ENCODE measurements at places on chromosomes 6 and 20.

- no peak for DNase-seq
Measured at GRCh38 chr20:8735674-8736073, 333.2 kb upstream of the PLCB4 start.

DNA sequence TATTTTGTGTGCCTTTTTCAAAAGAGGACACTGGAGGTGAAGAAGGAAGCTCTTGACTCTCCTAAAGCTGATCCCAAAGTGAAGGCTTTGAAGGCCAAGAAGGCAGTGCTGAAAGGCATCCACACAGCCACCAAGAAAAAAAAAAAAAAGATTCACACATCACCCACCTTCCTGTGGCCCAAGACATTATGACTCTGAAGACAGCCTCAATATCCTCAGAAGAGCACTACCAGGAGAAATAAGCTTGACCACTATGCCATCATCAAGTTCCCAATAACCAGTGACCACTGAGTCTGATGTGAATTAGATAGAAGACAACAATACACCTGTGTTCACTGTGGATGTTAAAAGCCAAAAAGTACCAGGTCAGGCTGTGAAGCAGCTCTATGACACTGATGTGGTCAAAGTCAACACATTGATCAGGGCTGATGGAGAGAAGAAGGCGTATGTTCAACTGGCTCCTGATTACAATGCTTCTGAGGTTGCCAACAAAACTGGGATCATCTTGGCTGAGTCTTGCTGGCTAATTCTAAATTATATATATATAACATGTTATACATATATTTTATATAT lies 59.4 kb downstream of the PLCG1 start:
- DNase-seq: no peak

DNA sequence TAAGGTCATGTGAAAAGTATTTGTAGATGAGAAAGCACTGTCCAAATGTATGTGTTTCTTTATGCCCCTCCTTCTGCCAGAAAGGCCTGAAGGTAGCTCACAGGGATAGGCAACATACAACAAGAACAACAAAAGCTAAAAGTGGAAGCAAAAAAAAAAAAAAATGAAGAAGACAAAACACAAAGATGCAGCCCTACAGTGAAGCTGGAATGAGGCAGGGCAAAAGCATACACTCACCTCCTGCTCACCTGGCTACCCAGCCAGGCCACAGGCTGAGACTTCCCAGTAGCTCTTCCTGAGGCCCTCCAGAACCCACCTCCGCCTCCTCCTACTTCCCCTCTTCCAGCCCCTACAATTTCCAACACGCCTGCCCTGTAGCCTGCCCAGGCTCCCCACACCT lies 2.4 kb downstream of the UNC5CL start:
- no peak for DNase-seq

DNA sequence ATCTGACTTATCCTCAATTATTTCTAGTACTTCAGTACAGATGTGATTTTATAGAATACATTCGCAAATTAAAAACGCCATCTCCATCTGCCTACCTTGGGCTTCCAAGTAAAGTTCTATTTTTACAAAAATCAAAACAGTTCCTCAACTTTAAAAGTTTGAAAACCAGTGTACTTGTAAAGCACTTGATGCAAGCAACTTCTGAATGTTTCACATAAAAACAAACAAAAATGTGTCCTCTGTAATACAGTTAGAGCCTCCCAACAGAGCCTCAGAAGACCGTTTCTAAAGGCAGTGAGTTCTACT lies 384 bp upstream of the MANEA start:
- DNase-seq: no peak

DNA sequence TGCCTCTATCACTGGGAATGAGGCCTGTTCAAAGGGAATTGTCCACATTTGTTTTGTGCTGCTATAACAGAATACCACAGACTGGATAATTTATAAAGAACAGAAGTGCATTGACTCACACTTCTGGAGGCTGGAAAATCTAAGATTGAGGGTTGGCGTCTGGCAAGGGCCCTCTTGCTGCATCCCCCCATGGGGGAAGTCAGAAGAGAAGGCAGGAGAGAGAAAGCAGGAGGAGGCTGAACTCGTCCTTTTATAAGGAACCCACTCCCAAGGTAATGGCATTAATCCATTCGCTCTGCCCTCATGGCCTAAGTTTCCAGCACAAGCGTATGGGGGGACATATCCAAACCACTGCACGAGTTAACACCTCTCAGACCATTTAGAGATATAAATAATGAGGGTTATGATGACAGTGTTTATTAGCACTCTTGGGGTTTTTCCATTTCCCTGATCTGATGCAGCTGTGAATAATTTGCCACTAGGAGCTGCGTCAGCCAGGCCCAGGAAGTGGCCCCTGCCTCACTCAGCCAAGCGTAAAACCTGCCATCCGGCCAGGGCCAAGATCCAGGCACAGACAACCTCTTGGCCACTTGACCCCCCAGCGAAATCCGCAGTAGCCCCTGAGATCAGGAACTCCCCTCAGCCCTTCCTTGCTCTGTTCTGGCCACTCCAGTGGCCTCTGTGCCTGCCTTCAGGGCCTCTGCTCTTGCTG lies 14.2 kb upstream of the SLCO4A1 start:
- peak; percentile 68 for DNase-seq

DNA sequence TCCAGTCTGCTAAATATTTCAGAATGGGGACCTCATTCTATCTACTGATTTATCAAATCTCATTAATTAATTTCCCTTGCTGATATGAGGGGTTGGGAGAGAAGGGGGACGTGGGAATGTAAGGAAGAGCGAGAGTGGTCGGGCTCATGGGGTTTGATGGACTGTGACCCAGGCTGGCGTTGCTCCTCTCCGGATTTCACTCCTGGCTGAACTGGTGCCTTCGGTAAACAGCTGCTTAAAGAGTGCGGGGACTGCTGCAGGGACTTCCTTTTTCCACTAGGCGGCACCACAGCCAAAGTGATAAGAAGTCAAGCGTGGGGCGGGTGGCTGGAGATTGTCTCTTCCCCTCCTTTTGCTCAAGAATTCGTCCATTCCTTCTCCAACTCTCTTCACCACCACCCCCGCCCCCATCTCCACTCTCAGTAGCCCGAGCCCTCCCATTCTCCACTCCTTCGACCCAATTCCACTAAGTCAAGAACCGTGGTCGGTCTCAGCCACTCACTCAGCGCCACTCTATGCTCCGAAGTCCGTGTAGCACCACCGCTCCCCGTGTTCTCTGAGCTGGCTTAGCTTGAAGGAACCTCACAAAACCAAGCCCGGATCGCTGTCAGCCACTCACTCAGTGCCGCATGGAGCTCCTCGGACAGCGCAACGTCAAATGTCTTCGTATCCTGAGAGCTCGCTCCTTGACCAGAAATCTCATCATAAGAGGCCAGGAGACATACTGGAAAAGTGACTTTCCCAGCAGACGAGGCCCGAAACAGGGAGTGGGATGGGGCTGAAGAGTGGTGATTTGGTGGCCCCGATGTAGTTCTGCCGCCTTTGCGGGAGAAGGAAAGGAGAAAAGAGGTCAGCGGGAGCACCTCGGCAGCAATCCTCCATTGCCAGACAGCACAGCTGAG lies 9.7 kb downstream of the TRIM31 start:
- DNase-seq: peak; percentile 45

GRCh38 chr6:74889635-74890034 lies 316.2 kb downstream of the COL12A1 start:
- DNase-seq: no peak

GRCh38 chr6:1850121-1850839 lies 240.6 kb downstream of the FOXC1 start:
- DNase-seq: peak; percentile 46

DNA sequence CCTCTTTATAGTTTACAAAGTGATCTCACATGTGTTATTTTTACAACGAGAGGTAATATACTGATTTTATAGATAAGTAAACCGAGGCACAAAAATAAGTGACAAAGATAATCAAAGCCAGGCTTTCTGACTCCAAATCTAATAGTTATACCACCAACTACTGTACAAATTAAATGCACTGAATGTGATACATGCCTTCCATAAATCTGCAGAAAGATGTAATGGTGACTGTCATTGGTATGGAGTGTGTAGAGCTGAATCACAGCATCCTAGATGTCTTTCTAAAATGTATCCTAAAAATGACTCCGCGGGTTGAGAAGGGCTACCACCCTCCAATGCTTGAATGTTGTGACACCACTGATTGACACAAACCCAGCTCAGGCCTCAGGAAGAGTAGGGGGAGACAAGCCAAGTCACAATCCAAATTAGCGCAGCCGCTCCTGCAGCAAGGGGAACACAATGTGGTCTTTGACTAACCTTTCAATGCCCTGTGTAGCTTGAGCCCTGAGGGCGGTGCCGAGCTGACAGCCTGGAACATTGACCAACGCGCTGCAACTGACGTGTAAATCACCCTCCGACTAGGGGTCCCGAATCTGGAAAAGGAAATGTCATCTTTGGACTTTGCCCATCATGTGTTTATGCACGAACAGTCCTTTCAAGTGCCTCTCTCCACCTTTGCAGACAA lies 136.8 kb downstream of the OLIG3 start:
- DNase-seq: no peak

DNA sequence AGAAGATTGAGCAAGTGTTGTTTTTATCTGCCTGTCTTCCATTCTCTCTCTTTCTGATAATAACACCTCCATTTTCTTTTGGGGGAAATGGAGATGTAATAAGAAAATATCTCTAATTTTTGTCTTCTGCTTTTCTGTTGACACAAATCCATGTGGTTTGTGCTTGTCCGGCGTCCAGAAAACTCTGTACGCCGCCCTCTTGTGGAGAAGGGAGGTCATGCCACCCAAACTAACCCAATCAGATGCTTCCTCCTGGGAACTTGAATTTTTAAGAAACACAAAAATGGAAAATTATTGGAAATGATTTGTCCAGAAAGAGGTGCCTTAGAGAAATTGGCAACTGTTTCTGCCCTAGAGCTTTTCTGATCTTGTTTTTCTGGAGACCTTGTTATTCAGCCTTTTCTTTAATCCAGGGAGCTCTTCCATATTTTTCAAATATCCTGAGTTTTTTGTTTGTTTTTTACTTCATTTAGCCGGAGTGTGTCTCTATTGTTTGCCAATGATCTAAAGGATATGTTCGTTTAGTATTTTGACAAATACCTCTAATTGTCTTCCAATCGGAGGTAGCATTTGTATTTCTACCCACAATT lies 17.8 kb upstream of the FNDC1 start:
- DNase-seq: no peak

DNA sequence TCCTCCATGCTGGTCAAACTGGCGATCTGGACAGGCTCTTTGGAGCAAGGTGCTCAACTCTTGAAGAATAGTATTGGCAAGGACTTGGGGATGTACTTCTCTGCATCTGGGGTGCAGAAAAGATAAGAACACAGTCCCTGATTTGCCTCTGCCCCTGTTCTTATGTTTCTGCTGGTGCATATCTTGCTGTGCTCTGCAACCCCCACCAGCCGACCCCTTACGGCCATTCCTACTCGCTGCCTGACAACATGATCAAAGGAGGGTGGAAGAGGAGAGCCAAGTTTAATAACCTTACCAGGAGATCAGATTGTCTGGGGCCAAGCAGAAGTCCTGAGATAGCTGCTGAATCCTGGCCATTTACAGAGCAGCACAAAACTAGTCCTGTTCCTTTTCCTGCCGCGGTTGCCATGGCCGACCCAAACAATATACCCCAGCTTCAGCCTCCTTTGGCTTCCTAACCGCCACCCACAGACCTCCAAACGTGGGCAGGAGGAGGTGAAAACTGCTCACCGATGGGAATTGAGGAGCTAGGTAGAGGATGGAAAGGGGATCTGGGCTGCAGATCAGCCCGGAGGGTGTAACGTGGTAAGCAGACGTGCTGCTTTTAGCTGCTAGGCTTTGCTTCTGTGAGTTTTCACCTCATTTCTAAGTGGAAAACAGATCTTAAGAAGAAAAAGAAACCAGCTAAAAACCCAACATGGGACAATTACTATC lies 60.9 kb downstream of the ATXN1 start:
- peak; percentile 40 for DNase-seq

DNA sequence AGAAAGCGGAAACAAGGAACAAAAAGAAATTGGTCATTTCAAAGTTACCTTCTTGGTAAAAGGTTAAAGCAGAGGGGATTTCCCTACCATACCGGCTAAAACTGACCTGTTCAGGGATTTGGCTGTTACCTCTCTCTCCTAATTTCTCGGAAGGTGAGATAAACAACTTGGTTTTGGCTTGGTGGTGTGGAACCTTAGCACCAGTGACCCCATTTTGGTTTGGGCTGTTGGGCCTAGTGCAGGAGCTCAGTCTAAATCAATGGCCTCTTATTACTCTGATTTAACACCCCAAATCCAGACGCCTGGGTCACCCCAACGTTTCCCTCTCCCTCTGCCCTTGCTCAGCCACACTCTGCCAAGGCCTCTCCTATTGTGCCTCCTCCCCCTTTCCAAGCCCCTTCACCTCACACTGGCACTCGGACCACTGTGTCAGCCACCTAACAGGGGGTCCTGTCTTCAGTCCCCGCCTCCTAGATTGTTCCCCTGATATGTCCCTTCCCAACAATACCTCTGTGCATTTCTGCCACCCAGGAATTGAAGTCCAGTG lies 8.3 kb downstream of the NCR2 start:
- DNase-seq: no peak

- DNase-seq: no peak
Measured at GRCh38 chr20:48826883-48827771, 672 bp downstream of the PREX1 start.

GRCh38 chr6:6006006-6006427 lies 708 bp downstream of the NRN1 start:
- DNase-seq: no peak

DNA sequence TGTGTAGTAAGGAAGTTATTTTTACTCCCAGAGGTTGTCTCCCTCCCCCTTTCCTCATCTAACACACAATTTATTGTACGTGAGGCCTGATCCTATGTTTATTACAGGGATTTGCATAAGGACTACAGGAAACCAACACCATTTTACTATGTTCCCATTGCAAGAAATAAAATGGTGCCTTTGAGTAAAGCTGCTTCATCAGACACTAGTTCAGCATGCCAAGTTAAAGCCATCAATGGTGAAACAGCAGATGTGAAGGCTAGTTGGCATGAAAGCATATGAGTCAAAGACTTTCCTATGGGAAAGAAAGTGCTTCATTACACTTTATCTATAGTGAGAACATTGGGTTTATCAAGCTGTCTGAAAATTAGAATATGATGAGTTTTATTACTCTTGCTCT lies 543.0 kb downstream of the GRIK2 start:
- no peak for DNase-seq

GRCh38 chr6:30533460-30534294 lies 22.6 kb downstream of the GNL1 start:
- no peak for DNase-seq

- no peak for DNase-seq
Measured at GRCh38 chr6:14693301-14694192, 552.3 kb upstream of the JARID2 start.

- DNase-seq: no peak
Measured at GRCh38 chr6:89928604-89929003, 34.3 kb downstream of the GJA10 start.

GRCh38 chr20:50759678-50760077 lies 28.3 kb downstream of the PARD6B start:
- no peak for DNase-seq

- DNase-seq: no peak
Measured at GRCh38 chr20:4280731-4281130, 265.4 kb upstream of the RNF24 start.

- no peak for DNase-seq
Measured at GRCh38 chr6:121436274-121436857, 920 bp downstream of the GJA1 start.
